Activated T-helper 1 cell treated with anti-CD3 and anti-CD28 coated beads, Interleukin-2, amount 50 U/mL, for 16 hours (primary cell): ENCODE measurements at places on chromosomes 12 and 14.

- DNase-seq: no peak
Observed at GRCh38 chr14:56487090-56487667, 92.4 kb upstream of the TMEM260 start.

DNA sequence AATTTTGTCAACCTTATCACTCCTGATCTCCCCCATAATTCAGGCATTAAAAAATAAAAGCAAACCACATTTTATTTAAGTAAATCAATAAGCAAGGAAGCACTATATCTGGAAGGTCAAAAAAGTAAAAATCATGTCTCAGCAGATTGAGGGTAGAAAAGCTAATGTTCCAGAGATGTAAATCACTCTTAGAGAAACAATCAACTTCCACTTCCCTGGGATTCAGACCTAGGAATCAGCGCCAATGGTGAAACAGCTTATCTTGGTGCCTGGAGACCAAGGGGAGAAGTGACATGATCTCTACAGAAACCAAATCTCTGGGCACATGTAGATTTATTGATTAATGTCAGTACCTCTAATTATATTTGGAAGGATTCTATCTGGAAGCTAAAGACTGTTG, 10.9 kb upstream of the SNX6 start:
- no peak for DNase-seq

DNA sequence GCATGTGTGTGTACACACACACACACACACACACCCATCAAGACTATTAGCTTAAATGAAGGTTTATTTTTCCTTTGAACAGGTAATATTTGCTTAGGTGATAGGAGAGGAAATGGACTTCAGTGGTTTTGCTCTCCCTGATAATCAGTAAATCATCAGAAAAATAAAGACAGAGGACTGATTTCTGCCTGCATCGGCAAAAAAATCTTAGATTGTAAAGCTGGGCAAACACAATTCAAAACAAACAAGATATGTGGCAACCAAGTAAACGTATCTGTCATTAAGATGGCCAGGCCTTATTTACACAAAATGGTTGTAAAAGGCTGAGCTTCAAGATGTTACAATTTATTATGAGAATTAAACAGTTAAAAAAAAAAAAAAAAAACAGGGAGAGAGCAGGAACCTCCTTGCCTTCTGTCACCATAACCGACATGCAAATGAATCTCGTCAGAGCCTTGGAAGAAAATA, 31.3 kb downstream of the PRKD1 start:
- DNase-seq: no peak

GRCh38 chr14:106414464-106414863, 888.1 kb downstream of the TMEM121 start:
- DNase-seq: no peak

DNA sequence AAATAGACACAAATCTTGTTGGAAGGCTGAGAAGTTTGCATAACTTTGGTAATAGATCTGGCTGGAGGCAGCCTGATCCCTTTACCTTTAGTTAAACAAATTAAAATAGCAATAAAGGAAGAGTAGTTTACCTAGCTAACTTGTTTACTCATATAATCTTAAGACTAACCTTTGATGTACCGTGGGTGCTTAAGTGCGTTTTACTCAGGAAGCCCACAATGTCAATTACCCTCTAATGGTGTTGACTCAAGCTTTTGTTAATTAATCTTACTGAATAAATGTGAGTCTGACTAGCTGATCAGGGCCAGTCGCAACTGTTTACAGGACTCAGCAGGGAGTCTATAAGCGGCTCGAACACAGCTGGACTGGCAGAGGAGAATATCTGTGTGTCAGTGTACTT, 51.5 kb downstream of the FAR2 start:
- DNase-seq: no peak

GRCh38 chr14:73878436-73878835, 8.2 kb upstream of the ZNF410 start:
- DNase-seq: no peak

- DNase-seq: no peak
Observed at GRCh38 chr12:121439715-121440114, 39.8 kb downstream of the RNF34 start.

- DNase-seq: no peak
Observed at GRCh38 chr12:121217761-121218160, 7.8 kb downstream of the P2RX4 start.

GRCh38 chr12:52022841-52023181, 16.1 kb downstream of the TAMALIN start:
- DNase-seq: no peak
